ENCODE measurements at places on chromosomes 4 and X.

DNA sequence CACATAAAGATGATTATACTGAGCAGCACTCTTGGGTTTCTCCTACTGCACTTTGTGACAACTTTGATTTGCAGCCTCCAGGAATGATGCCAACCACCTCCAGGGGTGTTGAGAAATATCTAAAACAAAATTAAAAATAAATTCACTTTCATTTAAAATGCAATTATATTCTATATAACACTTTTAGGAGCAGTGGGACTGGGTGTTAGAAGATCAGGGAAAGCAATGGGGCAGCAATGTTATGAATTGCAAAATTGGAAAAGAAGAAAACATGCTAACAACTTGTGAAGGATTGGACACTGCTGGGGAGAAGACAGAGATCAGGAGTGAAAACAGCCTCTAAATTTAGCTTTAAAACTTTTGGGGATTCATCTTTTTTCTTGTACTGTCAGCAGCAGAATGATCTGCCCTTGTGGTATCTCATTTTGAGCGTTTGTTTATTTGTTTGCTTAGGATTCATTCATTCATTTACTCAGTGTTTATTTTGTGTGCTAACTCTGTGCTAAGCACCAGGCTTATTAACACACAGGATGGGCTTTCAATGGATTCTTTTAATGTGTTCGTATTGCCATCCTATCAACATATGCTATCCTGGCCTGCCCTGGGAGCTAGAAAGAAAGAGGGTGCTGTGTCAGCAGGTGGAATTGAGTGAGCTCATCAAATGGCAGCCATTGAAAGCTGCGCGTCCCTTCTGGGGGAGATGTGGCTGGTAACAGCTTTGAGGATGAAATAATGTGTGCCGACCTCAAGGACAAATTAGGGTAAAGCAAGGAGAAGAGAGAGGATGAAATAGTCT, 96.5 kb downstream of the FRMPD4 start:
- no peak for DNase-seq

DNA sequence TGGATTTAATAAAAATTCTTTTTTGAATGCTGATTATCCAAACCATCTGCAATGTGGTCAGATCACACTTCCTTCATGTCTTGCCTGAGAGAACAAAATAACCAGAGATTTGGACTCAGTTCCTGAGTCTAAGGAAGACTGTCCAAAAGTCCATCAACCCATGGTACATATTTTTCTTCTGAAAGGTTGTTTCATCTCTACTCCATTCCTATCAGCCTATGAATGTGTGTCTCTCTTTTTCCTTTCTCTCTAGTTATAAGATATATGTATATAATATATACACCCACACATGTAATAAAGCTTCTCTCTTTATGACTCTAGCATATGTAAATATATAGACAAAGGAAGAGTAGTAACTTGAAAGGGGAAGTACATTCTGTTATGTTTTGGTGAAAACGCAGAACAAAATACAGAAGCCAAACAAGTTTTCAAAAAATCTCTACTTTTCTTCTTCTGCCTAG, 226.9 kb downstream of the ARHGAP24 start:
- DNase-seq = no peak

DNA sequence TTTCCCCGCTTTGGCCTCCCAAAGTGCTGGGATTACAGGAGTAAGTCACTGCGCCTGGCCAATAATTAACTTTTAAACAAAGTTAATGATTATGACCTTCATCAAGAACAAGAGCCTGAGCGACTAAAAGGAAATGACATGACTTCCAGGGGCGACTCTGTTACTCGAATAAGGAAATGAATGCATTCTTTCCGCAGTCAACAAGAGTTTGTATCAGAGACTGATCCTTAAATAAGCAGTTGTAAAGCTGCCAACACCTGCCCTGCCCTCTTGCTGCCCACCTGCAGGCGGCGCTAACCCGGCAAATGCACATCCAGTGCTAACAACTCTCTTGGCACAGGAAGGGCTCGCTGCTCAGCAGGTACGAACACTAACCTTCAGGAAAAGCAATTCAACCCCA, 27.3 kb downstream of the WDR1 start:
- DNase-seq = no peak

DNA sequence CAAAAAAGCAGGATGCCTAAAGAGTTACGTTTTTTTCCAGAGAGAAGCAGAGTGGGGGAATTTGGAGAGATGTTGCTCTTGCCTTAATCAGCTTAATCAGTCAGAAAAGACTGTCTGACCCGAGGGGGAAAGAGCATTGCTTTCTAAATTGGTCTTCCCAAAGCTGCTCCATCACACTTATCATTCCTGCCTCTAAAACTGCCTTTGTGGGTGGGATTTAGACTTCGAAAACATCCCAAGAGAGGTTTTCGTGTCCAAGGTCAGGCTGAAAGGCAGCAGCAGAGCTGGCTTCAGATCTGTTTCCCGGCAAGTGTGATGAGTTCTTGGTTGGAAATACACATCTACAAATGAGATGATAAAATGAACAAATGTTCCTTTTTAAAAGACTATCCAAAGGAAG, 155.2 kb downstream of the SH2D1A start:
- no peak for DNase-seq

DNA sequence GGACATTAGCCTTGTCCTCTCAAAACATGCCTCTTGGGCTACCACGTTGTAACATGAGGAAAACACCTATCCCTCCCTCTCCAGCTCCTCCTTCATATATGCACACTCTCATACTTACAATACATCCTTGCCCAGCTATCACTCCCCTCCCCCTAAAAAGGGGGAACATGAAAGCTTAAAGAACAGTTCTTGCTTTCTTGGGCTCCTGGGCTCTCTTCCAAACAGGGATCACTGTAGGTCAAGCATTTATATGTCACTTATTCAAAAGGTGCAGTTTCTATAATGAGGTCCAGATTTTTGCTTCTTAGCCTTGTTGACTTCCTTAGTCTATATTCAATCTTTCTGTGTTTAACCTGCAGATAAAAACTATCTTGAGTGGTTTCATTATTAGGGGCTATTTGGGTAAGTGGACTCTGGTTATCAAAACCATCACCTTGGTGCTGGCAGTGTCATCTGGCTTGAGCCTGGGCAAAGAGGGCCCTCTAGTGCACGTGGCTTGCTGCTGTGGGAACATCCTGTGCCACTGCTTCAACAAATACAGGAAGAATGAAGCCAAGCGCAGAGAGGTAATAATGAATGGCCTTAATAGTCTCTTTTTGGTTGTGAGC, 119.4 kb downstream of the AKAP4 start:
- DNase-seq = no peak

GRCh38 chrX:49282647-49283011, 13.0 kb downstream of the PPP1R3F start:
- DNase-seq = no peak

DNA sequence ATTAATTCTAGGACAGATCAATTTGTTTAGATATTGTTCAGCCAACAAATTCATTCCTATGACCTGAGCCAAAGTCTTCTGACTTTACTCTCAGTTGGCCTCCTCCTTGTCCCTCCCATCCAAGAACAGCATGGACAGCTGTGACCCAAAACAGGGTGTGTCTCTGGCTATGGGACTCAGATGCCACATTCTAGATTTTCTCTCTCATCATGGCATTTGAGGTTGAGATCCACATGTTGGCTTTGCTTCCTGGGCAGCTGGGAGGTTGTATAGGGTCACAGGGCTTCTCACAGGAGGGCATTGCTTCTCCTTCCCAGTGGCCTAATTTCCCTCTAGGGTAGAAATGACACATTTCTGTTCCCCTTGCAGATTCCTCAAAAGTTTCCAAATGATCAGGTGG, 22.6 kb upstream of the EGF start:
- no peak for DNase-seq

DNA sequence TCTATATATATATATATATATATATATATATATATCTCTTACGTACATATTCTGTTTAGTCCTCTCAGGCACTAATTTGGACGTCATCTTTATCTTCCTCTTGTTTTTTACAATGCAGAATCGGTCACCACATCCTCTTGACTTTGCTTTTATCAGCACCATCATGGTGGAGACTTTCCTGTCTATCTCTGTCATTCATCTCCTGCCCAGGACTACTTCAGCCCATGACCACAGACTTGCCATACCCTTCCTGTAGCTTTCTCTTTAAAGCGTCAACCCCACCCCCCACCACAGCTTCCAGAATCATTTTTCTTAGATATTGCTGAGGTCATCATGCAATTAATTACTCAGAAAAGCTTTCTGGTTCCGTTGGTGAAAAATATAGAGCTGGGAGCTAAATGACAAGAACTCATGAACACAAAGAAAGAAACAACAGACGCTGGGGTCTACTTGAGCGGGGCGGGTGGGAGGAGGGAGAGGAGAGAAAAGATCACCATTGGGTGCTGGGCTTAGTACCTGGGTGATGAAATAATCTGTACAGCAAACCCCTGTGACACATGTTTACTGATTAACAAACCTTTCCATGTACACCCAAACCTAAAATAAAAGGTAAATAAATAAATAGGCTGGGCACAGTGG, 30.5 kb upstream of the PRKX start:
- no peak for DNase-seq

GRCh38 chr4:135383356-135384288, 1182.0 kb upstream of the PABPC4L start:
- no peak for DNase-seq

DNA sequence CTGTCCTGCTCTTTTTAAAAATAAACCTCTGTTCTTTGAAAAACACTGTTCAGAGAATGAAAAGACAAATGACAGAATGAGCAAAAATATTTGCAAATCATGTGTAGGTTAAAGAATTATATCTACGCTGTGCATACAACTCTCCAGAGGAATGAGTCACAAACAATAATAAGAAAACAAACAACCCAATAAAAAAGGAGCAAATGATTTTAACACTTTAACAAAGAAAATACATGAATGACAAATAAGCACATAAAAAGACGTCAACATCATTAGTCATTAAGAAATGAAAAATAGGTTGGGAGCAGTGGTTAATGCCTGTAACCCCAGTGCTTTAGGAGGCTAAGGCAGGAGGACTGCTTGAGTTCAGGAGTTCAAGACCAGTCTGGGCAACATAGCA, 21.1 kb upstream of the LRCH2 start:
- DNase-seq = no peak

DNA sequence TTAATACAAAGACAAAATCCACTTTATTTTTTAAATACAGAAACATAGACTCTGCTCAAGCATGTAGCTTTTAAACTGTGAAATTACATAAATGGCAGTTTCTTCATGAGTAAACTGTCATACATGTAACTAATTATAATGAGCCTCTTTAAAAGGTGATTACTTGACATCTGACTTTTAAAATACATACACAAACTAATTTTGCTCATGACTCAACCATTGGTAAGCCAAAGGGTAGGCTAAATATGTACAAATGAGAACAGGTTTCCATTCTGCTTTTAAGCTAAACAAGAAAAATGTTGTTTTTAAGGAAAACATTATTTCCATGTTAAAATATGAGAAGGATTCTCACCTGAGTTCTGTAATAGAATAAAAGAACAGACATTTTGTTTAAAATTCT, 27.9 kb downstream of the CAMK2D start:
- DNase-seq = no peak

DNA sequence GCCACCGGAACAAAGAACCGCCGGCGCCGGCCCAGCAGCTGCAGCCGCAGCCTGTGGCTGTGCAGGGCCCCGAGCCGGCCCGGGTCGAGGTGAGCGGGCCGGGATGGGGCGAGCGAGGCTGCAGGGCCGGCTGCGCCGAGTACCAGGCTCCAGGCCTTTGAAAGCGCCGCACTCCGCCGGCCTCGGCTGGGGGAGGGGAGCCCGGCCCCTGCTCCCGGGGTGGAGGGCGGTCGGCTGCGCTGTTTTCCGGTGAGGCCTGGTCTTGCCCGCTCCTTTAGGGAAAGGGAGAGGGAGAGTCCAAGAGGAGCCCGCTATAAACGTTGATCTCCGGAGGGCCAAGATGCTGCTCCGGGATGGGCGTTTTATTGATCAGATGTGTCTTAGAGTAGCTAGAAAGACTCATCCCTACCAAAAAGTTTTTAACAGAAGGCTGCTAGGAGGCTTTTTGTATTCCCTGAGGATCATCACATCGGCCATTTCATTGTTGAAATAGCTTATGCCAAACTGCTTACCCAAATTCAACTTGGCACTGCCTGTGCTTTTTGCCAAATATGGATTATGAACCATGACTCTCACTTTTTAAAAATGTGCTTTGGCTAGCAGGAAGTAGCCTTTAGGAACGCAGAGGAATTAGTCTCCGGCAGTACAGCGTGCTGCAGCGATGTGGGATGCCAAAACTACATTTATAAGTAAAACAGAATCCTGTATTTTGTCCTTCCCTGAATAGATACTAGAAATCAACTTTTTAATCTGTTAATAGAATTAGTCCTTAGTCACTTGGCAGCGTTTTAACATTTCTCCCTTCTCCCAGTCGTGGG, 760 bp downstream of the TMEM165 start:
- DNase-seq = no peak

- DNase-seq = no peak
Measured at GRCh38 chr4:1978226-1978625, 30.5 kb downstream of the NELFA start.

GRCh38 chr4:135833529-135833928, 1631.9 kb upstream of the PABPC4L start:
- no peak for DNase-seq

DNA sequence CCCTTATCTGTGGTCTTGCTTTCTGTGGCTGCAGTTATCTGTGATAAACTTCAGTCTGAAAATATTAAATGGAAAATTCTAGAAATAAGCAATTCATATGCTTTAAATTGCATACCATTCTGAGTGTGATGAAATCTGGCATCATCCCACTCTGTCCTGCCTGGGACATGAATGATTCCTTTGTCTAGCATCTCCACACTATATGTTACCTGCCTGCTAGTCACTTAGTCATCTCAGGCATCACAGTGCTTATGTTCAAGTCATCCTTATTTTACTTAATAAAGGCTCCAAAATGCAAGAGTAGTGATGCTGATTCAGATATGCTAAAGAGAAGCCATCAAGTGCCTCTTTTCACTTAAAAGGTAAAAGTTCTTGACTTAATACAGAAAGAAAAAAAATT, 14.3 kb upstream of the RAB9B start:
- DNase-seq = no peak

GRCh38 chr4:8719421-8719820, 126.9 kb downstream of the CPZ start:
- no peak for DNase-seq

DNA sequence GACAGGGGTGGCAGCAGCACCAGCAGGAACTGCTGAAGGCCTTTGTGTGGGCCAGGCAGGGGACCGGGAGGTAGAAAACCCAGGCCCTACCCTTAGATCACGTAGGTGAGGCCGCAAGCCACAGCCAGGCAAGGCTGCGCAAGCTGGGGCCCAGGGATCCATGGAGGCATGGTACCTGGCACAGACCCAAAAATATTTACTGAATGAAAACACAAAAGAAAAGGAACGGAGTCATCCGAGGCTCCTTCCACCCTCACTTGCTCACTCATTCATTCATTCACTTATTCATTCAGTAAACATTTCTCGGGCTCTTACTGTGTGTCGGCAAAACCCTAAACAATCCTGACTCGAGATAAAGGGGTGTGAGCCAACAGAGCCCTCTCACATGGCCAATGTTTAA, 102.3 kb downstream of the BCOR start:
- no peak for DNase-seq

GRCh38 chrX:72576141-72576894, 3.7 kb upstream of the HDAC8 start:
- DNase-seq = no peak

Data from NCI-H1417 treated with DMSO at 0.1 percent for 48 hours (cell line).